ENCODE measurements at places on chromosomes 7 and 10. TPM values are rescaled to one million over a fixed set of nuclear protein-coding genes. Genes with fewer than 3 reads are reported as not detected.

AGBL3 gene
- total RNA-seq, result 1.9 TPM

HDAC9 gene
- total RNA-seq, result 4.3 TPM

SPDYE1 gene
- not detected for total RNA-seq

LIPM gene
- total RNA-seq, result not detected

MRC1 gene
- 0.37 TPM for total RNA-seq

INMT gene
- 0.32 TPM for total RNA-seq

ALOX5 gene
- 6.1 TPM for total RNA-seq

ATXN7L1 gene
- 11.5 TPM for total RNA-seq

MINDY3 gene
- 15.5 TPM for total RNA-seq

MYO1G gene
- total RNA-seq, result 0.74 TPM

GTF2IRD1 gene
- total RNA-seq, result 34.5 TPM

PNLIP gene
- 1.3 TPM for total RNA-seq

TBX20 gene
- total RNA-seq, result not detected

IFIT1B gene
- not detected for total RNA-seq

FRMPD2 gene
- 0.30 TPM for total RNA-seq

ANXA8L1 gene
- not detected for total RNA-seq

DNA sequence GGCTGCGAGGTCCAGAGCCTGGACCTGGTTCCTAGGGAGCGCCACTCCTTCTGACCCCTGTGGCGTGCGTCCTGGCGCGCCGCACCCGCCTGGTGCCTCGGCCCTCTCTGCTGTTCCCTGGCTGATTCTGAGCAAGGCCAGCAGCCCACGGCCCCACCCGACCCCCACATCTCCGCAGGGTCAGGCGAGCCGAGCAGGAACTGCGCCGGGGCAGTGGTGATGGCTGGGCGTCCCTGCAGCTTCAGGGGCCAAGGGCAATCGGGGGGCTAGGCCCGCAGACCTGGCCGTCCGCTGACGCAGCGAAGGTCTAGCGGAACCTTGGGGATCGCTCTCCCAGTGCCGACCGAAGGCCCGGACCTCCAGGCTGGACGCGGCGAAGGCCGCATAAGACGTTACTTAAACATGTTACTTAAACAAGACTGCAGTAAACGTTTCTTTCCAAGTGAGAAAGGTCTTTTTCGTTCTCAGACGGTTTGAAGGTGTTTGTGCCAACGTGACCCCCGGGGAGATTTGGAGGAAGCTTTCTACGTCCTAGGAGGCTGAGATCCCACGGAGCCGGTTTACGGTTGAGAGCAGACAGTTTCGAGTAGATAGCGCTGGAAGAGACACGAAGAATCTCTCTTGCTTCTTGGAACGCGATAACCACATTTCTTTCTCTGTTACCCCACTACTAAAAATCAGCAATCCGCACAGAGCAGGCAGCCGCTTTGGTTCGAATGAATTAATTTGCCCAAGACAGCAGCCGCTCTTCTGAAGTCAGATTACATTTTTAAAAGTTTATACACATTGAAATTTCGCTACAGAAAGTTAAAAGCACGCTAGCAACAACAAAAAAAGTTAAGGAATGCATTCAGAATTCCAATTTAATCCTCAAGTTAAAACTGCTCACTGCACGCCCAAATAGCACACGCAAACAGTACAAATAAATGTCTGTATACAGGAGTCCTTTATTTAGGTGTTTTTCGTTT is 4.9 kb upstream of the NKX2-3 start:
- DNase-seq, result no peak

DNA sequence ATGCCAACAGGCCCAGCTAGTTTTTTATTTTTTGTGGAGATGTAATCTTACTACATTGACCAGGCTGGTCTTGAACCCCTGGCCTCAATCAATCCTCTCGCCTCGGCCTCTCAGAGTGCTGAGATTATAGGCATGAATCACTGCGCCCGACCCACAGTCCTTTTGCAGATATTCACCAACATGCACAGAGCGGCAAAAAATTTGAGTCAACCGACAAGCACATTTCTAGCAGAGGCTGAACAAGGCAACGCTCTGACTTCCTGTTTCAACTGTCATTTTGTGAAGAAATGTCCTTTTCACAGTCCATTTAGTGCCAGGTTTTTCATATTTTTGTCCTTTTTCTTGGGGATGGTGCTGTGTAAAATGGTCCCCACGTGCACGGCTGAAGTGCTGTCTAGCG is 71.1 kb upstream of the KAT6B start:
- no peak for DNase-seq

- DNase-seq, result no peak
Observed at GRCh38 chr10:1154531-1155295, 98.5 kb downstream of the WDR37 start.

DNA sequence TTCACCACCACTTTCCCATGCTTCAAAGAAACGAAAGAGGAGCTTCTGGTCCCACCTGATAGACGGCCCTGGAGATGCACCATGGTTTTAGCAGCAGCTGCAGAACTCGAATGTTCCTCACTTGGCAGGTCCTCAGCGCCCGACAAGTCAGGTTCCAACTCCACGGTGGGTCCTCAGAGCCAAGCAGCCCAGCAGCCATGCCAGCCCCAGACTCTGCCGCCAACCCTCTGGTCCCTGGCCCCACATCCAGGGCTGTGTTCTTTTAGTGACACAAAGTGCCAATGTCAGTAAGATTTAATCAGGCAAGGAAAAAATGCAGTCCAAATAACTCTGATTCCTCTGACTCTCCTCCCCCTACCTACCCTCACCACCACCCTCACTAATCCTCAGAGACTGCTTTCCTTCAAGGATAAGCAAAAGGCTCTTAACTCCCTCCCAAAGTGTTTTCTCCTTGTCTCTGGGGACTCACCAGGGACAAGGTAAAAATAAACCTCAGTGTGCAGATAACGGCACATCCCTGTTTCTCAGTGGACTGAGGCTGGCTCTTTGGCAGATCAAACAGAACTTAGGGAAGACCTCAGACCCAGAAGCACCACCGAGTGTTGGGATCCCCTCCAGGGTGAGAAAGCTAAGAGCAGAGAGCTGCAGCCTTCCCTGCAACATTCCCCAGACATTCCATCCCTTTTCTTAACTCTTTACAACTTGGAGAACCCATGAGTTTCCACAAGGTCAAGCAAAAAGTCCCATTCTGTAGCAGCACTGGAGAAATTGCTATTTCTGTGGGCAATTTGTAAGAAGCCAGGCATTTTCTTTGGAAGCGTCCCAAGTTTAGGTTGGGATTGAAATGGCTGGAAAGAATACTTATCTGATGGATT is 358.9 kb downstream of the FRMD4A start:
- DNase-seq, result no peak

DNA sequence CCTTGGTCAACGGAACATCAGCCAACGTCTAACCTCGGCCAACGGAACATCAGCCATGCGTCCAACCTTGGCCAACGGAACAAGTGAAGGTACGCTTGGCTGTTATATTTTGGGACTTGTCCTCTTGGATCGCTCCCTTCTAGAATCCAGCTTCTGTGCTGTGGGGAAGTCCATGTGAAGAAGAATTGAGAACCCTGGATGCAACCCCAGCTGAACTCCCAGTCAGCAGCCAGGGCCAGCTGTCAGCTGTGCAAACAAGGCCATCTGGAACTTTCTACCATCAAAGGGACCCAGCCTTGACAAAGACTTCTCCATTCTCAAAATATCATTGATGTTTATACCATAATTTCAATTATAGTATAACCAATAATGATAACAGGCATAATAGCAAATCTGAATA is 43.3 kb upstream of the ITGA8 start:
- no peak for DNase-seq

DNA sequence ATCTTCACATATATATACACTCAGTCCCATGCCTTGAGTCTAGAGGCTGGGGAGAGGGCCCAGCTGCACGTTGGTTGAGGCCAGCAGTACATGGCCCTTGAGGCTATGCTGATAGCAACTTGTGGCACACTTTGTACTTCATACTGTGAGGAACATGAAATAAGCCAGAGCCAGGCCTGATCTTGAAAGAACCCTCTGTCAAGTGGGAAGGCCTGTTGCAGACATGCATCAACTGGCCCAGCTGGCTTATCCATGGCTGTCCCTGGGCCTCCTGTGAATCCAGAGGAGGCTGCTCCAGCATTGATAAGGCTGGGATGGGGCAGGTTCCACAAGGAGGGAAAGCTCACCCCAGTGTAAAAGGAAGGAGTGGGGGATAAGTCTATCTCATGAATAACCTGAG is 140.4 kb downstream of the NRF1 start:
- no peak for DNase-seq

GRCh38 chr10:119041326-119041725 is 11.8 kb downstream of the NANOS1 start:
- DNase-seq, result no peak

- DNase-seq, result no peak
Observed at GRCh38 chr7:46131916-46132795, 211.1 kb upstream of the IGFBP3 start.

- DNase-seq, result no peak
Observed at GRCh38 chr7:143882020-143882603, 19.9 kb downstream of the TCAF1 start.

DNA sequence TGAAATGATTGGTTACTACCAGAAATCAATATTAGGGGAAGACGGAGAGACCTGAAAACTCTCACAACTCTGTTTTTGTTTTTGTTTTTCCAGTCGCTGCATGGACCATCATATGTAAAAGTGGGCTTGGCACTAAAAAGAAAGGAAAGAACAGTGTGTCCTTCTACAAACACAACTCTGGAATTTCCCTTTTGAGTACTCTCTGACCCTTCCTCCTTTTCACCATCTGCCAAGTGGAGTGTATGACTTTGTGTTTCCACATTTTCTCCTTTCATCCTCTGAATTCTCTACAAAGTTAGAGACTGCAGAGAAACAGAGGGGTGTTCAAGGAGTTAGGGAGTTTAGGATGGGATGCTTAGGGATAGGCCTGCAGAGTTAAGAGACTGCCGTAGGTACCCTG is 92.0 kb downstream of the MDFIC start:
- no peak for DNase-seq

- DNase-seq, result no peak
Observed at GRCh38 chr10:102118867-102119266, 1.3 kb downstream of the LDB1 start.

GRCh38 chr7:79199266-79199665 is 254.2 kb downstream of the MAGI2 start:
- DNase-seq, result no peak

GRCh38 chr7:38881947-38882684 is 26.9 kb downstream of the VPS41 start:
- no peak for DNase-seq

GRCh38 chr10:21919906-21920305 is 83.6 kb downstream of the DNAJC1 start:
- no peak for DNase-seq

DNA sequence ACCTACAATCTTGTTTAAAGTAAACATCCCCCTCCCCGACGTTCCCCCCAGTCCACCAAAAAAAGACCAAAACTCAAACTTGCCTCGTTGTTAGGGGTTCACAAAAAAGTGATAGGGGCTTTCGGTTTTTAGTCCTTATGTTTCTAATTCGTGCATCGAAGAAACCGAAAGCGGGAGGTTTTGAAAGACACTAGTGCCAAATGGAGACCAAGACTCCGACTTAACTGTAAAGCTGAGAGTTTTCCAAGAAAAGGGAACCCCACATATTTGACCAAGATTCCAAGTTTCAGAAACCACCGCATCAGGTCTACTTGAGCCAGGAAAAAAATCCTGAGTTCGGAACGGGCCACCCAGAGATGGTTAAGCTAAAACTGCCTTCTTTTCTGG is 534 bp downstream of the PSMA2 start:
- no peak for DNase-seq

- no peak for DNase-seq
Observed at GRCh38 chr10:131775833-131776232, 125.0 kb upstream of the PPP2R2D start.

- DNase-seq, result peak; percentile 16
Observed at GRCh38 chr10:49512121-49512809, 26.7 kb downstream of the ERCC6 start.

GRCh38 chr10:77782328-77783061 is 144.1 kb downstream of the DLG5 start:
- DNase-seq, result no peak
